Endothelial cell of umbilical vein (primary cell): ENCODE measurements at places on chromosomes 7 and 10. TPM values are rescaled to one million over a fixed set of nuclear protein-coding genes. Genes with fewer than 3 reads are reported as not detected.

DNA sequence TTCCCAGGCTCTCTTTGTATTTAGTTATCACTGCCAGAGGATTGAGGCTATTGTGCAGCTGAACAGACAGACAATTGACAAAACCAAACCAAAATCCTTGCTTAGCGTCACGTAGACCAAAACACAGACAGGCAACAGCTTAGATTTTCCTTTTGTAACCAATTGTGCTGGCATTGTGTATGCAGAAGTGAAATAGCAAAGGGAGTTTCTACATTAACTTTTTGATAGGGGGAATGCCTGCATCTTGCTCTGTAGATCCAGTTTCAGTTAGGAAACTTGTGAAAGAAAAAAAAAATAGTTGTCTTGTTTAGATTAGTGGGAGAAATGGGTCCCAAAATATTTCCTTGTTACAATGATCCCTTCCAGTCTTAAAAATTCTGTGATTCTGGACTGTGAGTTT, 333.8 kb downstream of the BBS9 start:
- DNase-seq = no peak

GRCh38 chr10:125037145-125037877, 95.4 kb downstream of the ZRANB1 start:
- no peak for DNase-seq

- peak; percentile 71 for DNase-seq
Observed at GRCh38 chr10:70331486-70332268, 47.9 kb upstream of the NPFFR1 start.

DNA sequence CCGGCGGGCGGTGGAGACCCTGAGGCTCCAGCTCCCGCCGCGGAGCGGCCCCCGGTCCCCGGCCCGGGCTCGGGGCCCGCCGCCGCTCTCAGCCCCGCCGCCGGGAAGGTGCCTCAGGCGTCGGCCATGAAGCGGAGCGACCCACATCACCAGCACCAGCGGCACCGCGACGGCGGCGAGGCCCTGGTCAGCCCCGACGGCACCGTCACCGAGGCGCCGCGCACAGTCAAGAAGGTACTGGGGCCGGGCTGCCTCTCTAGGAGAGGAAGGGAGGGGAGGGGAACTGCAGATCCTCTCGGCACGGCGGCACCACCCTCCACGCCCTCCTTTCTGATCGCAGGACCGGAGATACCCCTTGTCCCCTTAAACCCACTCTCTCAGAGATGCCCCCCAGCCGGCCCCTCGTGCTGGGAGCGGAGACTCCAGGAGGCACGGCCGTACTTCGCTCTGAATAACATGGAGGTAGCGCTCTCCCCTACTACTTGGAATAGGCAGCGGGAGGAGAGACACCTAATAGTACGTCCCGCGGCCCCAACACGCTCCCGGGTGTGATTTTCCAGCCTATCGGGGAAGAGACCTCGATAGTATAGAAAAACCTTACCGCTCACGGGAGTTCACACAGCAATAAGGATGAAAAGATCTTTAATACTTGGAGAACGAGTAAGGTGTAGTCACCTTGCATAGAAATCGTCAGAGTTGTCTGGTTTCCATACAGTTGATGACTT, 538 bp downstream of the AHCYL2 start:
- DNase-seq = peak; percentile 72

DNA sequence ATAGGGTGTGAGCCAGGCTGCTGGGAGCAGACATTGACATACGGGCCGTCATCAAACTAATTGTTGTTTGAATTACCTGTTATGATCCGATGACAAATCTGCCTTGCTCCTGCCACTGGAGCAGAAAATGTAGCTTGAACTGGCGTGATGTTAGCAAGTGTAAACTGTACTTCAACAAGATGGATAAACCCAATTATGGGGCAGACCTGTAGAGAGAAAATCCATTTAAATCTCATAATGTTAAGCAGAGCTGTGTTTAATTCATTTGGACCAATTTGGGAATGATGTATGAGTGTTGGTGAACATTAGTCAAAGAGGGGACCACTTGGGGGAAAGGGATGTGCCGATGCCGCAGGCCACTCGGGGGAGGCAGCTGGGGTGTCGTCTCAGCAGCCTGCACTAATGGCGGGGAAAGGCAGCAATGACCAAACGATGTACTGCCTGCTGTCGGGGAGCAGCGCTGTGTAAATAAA, 27.4 kb downstream of the TCF7L2 start:
- DNase-seq = no peak

The DLX5 gene
- polyA plus RNA-seq = not detected in 2 replicates

DNA sequence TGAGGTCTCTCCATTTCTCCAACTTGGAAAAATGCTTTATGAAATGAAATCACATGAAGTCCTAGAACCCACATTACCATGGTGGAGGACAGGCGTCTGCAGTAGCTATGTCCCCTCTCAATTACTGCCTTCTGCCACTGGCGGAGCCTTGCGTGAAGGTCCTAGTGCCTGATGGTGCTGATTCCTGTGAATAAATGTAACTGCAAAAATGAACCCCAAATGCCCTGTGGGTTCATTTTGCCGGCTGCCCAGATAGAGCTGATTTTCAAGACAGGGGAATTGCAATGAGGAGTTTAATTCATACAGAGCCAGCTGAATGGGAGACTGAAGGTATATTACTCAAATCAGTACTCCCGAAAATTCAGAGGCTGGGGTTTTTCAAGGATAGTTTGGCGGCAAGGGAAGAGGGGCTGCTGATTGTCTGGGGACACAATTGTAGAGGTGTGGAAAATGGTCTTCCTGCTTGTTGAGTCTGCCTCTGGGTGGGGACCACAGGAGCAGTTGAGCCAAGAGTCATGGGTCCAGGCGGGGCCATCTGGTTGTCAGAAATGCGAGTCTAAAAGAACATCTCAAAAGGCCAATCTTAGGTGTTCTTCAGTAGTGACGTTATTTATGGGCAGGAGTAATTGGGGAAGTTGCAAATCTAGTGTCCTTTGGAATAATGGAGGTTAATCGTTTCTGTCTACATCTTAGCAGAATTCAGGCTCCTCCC, 13.5 kb downstream of the PRF1 start:
- DNase-seq = no peak

DNA sequence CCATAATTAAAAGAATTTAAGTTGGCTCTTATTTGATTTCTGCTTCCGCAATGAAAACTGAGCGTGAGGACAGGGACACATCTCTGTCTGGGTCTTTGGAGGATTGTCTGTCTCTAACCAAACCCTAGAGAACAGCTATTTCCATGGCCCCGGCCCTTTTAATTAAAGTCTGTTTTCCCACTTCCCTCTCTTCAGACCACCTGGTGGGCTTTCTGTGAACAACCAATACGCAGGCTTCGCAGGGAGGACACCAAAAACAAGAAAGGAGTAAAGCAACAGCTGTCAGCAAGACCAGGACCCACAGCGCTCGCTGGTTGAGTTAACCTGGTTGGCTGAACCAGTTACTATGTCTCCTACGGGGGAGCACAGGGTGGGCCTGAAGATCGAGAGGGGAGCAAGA, 217.1 kb upstream of the FRMD4A start:
- DNase-seq = no peak

- no peak for DNase-seq
Observed at GRCh38 chr7:101875283-101875846, 57.9 kb downstream of the CUX1 start.

The PPP1R17 gene
- polyA plus RNA-seq = not detected in 2 replicates

GRCh38 chr10:65341323-65341925, 1584.4 kb upstream of the LRRTM3 start:
- peak; percentile 97 for DNase-seq

The GOLGA7B gene
- polyA plus RNA-seq = 0.02 and 0.03 TPM in 2 replicates

DNA sequence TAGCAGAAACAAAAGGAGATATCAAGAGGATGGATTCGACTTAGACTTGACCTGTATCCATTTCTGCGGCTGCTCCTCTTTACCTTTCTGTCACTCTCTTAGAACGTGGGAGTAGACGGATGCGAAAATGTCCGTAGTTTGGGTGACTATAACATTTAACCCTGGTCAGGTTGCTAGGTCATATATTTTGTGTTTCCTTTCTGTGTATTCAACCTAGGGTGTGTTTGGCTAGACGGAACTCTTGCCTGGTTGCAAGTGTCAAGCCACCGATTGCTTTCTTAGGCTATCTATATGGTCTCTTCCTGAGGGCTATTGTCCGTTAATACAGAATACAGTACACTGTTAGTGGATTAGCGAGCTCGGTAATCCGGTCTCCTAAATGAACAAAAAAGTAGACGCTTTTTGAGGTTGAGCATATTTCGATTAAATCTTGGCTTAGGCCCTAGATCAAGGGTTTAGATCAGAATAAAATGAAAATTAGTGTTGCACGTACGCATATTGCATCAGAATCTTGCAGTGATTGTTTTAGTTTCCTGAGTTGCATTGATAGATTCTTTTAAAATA, 1.2 kb downstream of the PTEN start:
- DNase-seq = peak; percentile 59

- no peak for DNase-seq
Observed at GRCh38 chr7:7688310-7688709, 30.1 kb downstream of the RPA3 start.

GRCh38 chr7:155340071-155340531, 42.4 kb downstream of the INSIG1 start:
- no peak for DNase-seq

GRCh38 chr7:124689523-124689922, 76.1 kb downstream of the GPR37 start:
- DNase-seq = no peak
